ENCODE measurements at places on chromosomes 11 and 22.

GRCh38 chr11:15972838-15973237 is 383.5 kb downstream of the SOX6 start:
- no peak for DNase-seq

DNA sequence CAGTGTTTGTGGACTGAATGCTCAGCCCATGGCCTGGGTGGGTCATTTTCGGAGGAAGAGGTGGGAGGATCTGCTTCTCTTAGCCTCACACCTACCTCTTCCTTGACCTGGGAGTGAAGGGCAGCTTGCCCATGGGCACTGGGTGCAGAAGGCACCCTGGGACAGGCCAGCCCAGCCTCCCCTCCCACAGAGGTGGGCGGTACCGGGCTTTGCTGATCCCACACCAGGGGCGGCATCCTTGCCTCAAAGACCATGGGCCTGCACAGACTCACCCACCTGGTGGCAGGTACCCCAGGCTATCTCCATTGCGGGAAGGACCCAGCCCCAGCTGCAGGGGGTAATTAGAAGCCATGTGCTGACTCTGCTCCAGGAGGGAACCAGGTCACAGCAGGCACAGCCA is 1.5 kb upstream of the PNPLA5 start:
- no peak for DNase-seq

DNA sequence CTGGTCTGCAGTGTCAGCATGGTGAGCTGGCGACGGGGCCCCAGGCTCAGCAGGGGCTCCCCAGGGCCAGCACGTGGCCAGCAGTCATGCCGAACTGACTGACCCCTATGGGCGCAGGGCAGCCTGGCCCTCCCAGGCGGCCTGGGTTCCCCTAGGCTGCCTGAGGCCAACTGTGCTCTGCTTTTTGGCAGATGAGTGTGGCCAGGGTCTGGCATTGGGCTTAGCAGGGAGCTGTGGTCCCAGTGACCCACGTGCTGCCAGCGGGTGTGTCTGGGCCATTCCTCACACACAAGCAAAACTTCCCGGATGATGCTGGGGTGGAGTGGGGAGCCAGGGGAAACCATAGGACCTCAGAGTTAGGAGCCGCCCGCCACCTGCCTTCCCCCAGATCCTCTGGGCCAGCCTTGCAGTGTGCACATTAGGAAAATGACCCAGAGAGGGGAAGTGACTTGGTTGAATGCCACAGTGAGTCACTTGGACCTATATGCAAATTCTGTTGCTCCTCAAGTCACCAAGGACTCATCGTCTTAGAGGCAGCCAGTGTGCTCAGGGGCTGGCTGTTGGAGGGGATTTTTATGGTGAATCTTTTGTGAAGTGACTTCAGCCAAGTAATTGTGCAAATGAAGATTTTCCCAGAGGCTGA is 6.5 kb downstream of the ADORA2A start:
- no peak for DNase-seq

GRCh38 chr22:31995046-31995445 is 48.0 kb upstream of the SLC5A1 start:
- DNase-seq: no peak

DNA sequence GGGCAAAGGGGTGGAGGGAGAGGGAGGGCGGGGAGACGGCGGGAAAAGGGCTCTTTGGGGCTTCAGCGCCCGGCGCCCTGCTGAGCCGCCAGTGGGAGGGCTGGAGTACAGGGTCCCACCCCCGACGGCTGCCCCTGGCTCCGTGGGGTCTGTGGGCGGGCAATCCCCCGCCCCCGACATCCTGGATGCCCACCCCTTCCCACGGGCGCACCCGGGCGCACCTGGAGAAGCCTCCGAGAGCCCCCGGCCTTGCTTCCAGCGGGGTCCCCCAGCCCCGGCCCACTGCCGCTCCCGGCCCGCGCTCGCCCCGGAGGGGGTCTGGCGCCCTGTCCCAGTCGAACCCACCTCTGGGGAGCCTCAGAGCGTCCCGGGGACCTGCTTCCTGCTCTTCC is 394 bp downstream of the CHRM4 start:
- no peak for DNase-seq

GRCh38 chr22:44609400-44609988 is 92.5 kb upstream of the PRR5 start:
- no peak for DNase-seq

Measured in uterus (tissue), 4 donors.